ENCODE measurements at places on chromosomes 3 and 15.

GRCh38 chr3:185361920-185362319, 1.0 kb upstream of the MAP3K13 start:
- no peak for DNase-seq

- no peak for DNase-seq
Observed at GRCh38 chr3:132406587-132406986, 10.7 kb upstream of the DNAJC13 start.

- DNase-seq: no peak
Observed at GRCh38 chr3:164408326-164408725, 670.0 kb downstream of the SI start.

DNA sequence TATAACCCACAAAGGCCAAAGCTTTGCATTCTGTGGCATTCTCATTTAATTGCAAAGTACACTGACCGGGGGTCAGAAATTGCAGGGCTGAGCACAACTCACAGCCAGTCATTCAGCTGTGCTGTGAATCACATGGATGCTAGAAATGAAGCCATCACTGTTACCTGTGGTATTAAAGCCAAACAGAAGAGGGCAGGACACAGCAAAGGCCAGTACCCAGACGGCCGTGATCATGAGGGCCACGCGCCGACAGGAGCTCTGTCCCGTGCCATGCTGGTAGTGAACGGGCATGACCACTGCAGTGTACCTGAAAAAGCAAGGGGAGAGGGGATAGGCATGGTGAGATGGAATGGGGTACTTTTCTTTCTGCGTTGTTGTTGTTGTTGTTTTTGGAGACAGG, 31.6 kb downstream of the DRD3 start:
- DNase-seq: no peak

DNA sequence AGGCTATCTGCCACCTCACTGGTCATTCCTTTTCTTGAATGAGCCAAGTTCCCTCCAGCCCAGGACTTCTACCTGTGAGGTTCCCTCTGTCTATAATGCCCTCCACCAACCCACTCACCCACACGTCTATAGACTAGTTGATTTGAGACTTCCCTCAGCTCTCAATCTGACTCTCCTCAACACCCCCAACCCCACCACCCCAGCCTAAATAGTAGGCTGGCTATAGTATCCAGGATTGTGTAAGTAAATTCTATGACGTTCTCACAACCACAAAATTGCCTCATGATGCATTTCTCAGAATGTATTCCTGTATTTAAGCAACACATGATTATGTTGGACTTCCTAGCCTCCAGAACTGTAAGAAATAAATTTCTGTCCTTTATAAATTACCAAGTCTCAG, 2.2 kb downstream of the PLSCR1 start:
- peak; percentile 23 for DNase-seq

DNA sequence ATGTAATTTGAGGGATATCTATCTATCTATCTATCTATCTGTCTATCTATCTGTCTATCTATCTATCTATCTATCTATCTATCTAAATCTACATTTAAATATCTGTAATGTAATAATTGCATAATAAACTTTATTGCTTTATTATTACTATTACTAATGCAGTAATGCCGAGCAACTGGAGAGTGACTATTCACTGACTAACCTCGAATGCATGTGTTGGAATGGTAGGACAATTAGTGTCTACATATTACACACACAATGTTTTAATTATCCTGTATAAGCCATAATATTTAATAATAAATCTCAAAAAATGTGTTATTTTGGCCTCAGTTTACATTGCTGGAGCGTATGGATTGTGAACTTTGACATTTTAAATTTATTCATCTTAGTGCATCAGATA, 25.2 kb upstream of the CNTN3 start:
- DNase-seq: no peak

- DNase-seq: no peak
Observed at GRCh38 chr3:9754678-9755077, 4.9 kb downstream of the OGG1 start.

DNA sequence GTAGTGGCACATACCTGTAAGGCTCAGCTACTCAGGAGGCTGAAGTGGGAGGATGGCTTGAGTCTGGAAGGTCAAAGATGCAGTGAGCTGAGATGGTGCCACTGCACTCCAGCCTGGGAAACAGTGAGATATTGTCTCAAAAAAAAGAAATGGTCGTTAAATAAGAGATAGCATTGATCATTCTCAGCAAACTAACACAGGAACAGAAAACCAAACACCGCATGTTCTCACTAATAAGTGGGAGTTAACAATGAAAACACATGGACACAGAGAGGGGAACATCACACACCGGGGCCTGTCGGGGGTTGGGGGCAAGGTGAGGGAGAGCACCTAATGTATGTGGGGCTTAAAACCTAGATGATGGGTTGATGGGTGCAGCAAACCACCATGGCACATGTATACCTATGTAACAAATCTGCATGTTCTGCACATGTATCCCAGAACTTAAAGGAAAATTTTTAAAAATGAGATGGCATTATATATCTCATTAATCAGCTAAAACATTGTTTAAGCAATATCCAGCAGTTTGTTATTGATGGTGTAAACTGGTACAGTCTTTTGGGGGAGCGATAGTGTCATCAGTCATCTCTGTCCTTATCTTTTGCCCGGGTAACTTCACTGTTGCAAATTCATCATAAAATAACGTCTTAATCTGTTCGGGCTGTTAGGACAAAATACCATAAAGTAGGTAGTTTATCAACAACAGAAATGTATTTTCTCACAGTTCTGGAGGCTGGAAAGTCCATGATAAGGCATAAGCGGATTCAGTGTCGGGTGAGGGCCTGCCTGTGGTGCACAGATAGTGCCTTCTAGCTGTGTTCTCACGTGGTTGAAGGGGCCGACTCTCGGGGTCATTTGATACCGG, 1.7 kb upstream of the MAN2A2 start:
- no peak for DNase-seq

DNA sequence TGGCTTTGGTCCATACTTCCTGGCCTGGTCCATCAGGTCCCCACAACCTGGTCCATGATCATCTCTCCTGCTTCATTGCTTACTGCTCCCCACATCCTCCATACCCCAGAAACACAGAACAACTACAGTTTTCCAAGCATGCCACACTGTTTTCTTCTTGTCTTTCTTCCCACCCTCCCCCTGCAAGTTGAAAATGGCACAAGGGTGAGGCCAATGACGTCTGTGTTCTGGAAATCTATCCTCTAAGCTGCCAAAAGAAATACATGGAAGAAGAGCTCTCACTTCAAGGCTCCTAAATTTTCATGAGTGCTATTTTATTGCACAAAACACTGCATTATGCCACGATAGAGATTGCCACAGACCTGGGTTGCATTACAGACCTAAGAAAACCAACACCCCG, 404.4 kb downstream of the VPS13C start:
- no peak for DNase-seq

DNA sequence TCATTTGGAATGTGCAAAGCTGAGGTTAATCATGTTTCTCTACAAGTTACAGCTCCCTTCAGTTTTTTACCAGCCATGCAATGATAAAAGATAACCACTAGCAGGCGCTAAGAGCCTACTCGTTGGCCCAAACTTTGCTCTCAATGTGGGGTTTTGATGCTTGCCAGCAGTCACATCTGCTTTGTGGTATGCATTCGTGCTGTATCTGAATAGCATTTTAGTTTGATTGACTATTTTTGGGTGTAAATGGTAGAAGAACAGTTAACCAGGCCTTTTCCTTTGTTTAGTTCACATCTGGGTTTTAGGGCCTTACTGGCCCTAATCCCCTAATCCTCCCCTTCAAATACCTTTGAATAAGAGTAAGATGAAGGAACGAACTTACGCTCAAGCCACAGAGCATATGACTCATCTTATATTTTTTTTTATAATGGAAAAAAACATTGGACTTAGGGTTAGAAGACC, 4.4 kb upstream of the CLDN11 start:
- peak; percentile 85 for DNase-seq
